Activated CD4-positive, alpha-beta T cell treated with anti-CD3 and anti-CD28 coated beads for 48 hours (primary cell): ENCODE measurements at places on chromosomes 1 and 21.

DNA sequence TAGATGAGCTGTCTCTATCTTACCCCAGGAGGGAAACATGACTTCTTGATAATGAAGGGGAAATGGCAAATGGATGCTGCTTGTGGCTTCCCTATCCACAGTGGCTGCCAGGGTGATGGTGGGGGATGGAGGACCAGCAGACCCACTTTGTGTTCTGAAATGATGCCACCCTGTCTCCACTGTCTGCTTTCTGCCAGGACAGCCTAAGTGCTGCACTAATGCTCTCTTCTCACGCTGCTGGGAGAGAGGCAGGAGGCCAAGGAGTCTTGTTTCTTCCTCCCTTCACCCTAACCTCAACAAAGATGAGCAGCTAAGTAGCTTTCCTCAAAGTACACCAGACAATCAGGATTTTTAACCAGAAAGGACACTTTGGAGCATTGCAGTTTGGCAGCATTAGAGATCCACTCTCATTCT, 36.6 kb downstream of the XCL1 start:
- DNase-seq, result no peak

DNA sequence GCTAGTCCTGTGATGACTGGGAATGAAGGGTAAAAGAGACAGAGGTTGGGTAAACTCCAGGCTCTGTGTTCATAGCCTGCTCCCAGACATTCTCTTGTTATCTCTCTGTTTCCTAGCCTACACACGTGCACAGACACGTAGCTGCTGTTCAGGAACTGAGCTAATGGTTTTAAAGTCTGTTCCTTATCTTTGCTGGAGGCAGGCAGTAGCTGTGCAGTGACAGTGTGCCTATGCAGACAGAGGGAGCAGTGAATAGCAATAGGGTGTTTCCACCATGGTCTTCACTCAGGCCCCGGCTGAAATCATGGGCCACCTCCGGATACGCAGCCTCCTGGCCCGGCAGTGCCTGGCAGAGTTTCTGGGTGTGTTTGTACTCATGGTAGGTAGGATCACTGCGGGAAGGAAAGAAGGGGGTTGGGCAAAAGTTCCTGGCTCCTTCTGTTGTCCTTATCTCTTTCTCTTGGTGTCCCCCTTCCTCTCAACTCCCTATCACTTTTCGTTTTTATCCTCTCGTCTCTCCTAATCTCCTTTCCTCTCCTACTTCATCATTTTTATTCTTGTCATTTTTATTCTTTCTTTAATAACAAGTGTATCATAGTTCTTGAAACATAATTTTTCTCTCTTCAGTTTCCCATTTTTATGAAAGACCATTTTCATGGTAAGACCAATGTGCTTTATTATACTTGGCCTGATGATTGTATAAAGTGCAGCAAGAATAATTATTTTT, at the start of gene AQP10:
Gene AQP10 (plus strand): TSS at position 212 of the 727 bp plus-strand sequence. CDS start 63 bp downstream, at position 275.
- no peak for DNase-seq

GRCh38 chr1:112546076-112546475, 37.3 kb downstream of the WNT2B start:
- DNase-seq, result no peak

DNA sequence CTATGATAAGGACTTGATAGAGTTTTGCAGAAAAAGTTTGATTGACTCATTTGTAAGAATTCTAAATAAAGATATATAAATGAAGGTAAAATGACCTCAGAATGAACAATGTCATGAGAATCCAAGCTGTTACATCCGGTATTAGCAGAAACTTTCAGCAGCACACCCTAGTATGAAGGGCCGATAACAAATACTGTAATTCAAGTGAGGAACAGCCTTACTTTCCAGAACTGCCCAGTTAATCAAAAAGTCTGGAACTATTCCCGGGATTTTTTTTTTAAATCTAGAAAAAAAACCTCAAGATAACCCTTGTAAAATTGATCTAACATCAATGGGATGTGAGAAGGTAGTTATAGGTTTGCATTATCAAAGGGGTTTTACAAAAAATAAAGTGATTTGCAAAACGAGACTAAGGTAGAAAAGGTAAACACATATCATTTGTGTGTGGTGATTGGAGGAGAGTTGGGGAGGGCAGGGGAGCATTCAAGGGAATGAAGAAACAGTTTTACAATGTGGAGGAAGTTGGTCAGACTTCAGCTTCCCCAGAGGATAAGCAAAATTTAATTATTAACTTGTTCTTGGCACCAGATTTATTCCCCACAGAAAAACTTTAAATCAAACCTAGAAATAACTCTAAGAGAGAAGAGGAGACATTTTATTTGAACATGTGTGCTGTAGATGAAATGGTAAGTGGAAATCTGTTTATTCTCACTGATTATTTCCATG, 75.9 kb upstream of the VCAM1 start:
- DNase-seq, result no peak

DNA sequence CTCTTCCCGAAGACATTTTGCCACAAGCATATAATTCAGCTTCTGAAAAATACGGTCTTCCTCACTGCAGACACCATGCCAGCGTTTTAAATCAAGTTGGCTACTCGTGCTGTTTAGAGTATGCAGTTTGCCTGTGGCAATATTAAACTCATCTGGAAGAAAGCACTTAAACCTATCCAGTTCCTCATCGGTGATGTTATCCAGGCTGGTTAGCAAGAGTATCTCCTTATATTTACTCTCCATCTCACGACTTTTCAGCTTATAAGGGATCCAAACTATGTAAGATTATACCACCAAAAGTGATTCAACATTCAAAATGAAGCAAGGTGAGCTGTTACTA, 9.7 kb upstream of the IFI16 start:
- DNase-seq, result no peak

DNA sequence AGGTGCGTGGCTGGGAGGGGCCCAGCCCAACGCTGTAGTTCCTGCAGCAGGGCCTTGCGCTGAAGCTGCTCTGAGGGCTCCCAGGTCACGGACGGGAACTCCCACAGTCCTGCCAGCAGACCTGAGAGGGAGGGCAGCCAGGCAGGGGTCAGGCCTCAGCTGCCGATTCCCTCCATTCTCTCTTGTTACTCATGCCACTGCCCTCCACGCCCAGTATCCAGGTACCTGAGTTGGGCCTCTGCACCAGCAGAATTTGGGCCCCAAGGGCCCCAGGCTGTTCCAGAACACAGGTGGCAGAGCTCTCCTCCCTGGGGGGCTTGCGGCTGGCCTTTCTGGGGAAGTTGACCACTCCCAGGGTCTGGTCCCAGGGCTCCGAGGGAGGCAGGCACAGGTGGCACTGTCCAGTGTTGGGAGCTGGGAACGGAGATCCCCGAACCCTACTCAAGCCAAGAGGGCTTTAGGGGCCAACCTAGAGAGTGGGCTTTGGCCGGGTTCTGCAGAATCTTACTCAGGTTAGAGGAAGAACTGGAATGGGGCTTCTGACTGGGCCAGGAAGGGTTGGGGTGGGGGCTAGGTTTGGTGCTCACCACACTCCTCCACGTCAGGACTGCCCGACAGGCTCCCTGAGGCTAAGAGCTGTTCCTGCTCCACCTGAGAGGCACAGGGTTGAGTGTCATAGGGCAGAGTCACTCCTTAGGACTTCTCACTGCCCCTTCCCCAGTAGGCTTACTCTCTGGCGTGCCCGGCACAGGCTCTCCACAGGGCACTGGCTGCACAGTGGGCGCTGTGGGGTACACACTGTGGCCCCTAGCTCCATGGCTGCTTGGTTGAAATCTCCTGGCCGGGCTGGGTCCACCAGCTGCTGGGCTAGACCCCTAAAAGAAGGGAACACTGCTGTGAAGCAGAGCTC, 5.0 kb downstream of the HPDL start:
- no peak for DNase-seq

DNA sequence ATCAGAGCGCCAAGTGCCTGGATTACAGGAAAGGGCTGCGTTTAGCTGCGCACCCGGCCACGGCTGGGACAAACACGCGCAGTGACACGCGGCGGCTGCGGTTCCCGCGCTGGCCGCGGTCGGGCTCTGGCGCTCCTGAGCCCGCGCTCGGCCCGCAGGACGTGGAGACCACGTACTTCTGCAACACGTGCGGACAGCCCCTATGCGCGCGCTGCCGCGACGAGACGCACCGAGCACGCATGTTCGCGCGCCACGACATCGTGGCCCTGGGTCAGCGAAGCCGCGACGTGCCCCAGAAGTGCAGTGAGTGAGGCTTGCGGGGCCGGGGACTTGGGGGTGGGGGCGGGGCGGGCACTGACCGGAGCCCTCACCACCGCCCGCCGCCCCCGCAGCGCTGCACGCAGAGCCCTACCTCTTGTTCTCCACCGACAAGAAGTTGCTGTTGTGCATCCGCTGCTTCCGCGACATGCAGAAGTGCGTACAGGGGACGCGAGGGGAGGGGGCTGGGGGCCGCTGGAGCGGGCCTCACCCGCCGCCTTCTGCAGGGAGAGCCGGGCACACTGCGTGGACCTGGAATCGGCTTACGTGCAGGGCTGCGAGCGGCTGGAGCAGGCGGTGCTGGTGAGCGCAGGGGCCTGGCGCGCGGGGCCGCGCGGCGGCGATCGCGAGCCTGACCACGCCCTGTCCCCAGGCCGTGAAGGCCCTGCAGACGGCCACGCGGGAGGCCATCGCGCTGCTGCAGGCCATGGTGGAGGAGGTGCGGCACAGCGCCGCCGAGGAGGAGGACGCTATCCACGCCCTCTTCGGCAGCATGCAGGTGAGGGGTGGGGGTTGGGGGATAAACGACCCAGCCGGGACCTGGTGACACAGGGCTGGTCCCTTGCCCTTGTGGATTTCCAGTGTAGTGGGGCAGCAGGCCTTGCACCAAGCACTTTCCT, 3.1 kb downstream of the RNF207 start:
- peak; percentile 52 for DNase-seq

DNA sequence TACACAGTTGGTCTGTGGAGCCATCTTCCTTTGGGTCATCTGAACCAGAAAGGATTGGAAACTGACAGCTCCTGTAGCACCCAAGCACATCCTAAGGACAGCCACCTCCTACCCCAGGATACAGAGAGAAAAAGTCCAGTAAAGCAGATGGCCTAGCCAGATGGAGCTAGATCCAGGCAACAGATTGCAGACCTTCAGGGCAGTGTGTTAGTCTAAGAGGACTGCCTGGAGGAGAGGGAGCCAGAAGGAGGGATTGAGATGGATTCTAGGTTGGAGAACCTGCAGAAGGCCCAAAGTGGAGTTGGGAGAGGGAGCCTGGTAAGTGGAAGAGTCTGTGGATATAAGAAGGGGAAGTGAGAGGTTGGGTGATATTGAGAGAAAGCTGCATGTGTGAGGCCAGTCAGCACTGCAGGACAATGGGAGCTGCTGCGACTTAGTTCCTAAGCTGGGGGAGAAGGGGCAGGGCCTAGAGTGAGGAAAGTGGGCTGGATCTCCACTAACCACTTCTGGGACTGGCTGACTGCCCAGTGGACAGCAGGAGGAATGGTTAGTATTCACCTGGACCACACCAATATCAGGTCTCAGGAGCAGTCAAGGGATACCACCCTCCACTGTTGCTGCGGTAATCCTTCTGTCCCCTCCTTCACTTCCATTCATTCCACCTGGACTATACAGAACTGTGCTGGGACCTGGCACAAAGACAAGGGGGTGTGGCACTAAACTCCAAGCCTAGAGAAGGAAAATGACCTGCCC, 13.4 kb downstream of the BCAN start:
- DNase-seq, result no peak

DNA sequence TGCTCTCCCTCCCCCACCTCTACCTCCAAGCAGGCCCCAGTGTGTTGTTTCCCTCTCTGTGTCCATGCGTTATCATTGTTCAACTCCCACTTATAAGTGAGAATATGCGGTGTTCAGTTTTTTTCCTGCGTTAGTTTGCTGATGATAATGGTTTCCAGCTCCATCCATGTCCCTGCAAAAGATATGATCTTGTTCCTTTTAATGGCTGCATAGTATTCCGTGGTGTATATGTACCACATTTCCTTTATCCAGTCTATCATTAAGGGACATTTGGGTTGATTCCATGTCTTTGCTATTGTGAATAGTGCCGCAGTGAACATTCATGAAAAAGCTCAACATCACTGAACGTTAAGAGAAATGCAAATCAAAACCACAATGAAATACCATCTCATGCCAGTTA, 58.6 kb downstream of the DNAH14 start:
- DNase-seq, result no peak

GRCh38 chr1:239361403-239361802, 25.0 kb upstream of the CHRM3 start:
- no peak for DNase-seq

DNA sequence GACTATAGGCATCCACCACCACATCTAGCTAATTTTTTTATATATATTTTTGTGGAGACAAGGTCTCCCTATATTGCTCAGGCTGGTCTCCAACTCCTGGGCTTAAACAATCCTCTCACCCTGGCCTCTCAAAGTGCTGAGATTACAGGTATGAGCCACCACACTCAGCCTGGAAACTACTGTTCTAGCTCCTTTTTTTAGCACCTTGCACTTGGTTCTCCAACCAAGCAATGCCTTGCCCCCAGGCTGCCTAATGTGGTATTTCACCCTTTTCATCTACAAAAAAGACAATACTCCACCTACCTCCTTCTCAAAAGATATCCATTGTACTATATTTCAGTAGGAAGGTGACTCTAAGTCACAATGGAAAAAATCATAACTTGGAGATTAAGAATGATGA, 6.7 kb downstream of the ARNT start:
- peak; percentile 32 for DNase-seq

- no peak for DNase-seq
These were observed at the start of gene B3GALNT2 for GRCh38 chr1:235504122-235504493. Gene B3GALNT2 (minus strand): TSS chr1:235504452. CDS start chr1:235504252, 200 bp downstream.

GRCh38 chr1:94883691-94884090, 43.2 kb downstream of the CNN3 start:
- peak; percentile 14 for DNase-seq

- no peak for DNase-seq
These were observed 6.9 kb upstream of the ANKRD35 start for GRCh38 chr1:145892486-145893087.

DNA sequence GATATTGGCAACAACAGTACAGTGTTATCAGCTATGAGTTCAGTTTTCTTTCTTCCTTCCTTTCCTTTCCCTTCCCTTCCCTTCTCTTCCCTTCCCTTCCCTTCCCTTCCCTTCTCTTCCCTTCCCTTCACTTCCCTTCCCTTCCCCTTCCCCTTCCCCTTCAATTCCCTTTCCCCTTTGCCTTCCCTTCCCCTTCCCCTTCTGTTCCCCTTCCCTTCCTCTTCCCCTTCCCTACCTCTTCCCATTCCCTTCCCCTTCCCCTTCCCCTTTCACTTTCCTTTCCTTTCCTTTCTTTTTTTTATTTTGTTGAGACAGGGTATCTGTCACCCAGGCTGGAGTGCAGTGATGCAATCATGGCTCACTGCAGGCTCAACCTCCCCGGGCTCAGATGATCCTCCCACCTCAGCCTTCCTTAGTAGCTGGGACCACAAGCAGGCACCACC, 72.3 kb upstream of the CAPZB start:
- no peak for DNase-seq

- no peak for DNase-seq
These were observed 8.2 kb downstream of the SLC19A1 start for GRCh38 chr21:45533846-45534635.
